Stimulated activated CD8-positive, alpha-beta memory T cell treated with anti-CD3 and anti-CD28 coated beads, Interleukin-4, amount 100 ng/mL, for 48 hours (primary cell): ENCODE measurements at places on chromosomes 6 and 20.

DNA sequence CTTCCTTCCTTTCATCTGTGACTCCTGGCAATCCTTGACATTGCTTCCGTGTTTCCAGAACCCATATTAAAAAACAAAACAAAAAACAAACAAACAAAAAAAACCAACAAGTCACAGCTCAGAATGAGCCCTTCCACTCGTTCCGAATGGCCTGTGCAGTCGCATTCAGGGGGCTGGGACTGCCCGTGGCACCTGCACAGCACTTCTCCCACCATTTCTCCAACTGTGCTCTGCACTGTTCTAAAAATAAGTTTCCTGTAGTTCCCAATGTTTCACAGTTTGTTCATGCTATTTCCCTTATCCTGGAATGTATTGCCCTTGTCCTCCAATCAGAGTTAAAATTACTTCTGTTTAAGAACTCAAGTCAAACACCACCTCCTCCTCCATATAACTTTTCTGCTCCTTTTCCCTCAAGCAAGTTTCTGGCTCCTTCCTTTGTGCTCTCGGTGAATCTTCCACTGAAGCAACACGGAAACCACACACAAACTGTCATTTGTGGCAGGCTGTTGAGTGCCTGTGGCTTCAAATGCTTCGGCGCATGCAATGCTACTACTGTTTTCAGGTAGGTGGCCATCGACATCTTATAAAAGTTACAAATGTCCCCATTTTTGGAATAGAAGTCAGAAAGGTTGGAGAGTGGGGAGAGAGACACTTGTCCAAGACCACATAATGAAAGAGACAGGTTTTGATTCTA is 57.7 kb downstream of the PDE10A start:
- no peak for DNase-seq

DNA sequence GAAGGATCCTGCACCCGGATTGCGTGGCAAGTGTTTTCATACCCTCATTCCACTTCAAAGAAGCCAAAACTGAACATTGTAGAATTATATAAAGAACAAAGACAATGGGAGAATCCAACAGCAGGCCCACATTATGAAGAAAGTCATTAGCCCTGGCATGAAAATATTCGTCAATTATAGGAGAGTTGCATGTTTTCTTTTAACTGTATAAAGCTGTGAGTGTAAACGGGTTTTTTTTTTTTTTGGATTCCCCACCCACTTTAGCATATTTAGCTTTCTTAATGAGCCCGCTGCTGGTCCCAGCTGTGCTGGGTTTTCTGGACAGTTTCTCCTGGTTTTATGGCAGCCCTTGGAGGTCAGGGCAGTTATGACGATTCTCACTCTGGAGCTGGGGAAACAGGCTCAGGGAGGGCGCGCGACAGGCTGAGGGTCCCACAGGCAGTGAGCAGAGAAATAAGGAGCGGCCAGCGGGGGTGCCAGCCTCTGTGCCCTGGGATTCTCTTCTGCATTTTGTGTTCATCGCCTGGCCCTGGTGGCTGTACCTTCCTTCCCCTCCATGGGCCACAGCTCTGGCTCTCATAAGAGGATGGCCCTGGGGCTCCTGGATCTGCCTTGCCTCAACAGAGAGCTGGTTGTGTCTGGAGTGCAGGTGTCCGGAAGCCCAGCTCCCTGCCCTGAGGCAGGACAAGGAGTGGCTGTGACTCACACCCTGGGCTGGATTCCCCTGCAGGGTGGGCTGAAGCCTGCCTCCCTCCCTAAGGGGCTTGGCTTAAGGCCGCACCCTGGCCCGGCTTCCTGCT is 24.1 kb upstream of the SULF2 start:
- no peak for DNase-seq

GRCh38 chr6:154624038-154624599 is 109.1 kb upstream of the SCAF8 start:
- no peak for DNase-seq

DNA sequence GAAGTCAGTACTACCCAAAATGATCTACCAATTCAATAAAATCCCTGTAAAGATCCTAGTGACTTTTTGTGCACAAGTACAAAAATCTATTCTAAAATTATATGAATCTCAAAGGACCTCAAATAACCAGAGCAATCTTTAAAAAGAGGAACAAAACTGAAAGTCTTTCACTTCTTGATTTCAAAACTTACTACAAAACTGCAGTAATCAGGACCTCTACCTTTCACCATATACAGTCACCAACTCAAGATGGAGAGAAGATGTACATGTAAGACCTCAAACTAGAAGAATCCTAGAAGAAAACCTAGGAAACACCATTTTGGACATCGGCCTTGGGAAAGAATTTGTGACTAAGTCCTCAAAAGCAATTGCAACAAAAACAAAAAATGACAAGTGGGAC is 109.5 kb upstream of the CD93 start:
- DNase-seq: no peak

DNA sequence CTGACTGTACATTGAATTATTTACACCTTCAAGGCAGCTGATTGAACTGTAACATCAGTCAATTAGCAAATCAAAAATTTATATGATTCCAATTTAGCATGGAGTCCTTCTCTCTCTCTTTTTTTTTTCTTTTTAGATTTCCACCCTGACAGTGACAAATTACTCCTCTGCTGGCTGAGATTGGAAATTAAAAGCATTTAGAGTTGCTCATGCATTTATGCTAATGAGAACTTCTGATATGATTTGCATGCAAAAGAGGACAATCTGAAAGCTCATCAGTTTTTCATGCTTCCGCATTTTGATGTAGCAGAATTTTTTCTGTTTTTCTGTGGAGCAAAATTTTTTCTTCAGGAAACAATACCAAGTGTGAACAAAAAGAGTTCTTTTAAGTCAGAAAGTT is 130.5 kb upstream of the NOX3 start:
- DNase-seq: no peak

GRCh38 chr6:74050921-74051320 is 354.9 kb downstream of the CD109 start:
- no peak for DNase-seq

- peak; percentile 25 for DNase-seq
Observed at GRCh38 chr20:16821211-16822089, 73.3 kb downstream of the OTOR start.
